ENCODE measurements at places on chromosomes 7 and 10. TPM values are rescaled to one million over a fixed set of nuclear protein-coding genes. Genes with fewer than 3 reads are reported as not detected.
A peak's percentile ranks its signal among the peaks of the same experiment; 100 is the strongest.

Gene NRF1
- total RNA-seq = 17.4 TPM

Gene CACNB2
- total RNA-seq = 26.2 TPM

Gene GPR158
- total RNA-seq = 0.24 TPM

Gene SPDYE5
- total RNA-seq = 0.17 TPM

Gene PNLIPRP1
- total RNA-seq = not detected

Gene ANKRD61
- not detected for total RNA-seq

Gene SLC26A4
- total RNA-seq = 1.4 TPM

Gene RTKN2
- 1.8 TPM for total RNA-seq

Gene HABP2
- not detected for total RNA-seq

DNA sequence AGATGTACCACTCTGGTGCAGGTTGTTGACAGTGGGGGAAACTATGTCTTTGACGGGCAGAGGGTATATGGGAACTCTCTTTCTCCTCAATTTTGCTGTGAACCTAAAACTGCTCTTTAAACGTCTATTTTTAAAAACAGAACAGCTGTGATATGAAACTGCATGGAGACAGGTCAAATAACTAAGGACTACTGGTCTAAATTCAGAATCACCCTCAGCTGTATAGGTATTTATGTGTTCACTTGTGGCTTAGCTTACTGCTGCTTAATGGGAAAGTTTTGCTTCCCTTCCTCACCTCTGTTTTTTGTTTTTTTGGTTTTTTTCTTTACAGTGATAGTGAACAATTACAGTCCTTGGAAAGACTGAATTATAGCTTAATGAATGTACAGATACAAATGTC, 86.9 kb upstream of the STRIP2 start:
- DNase-seq = no peak

DNA sequence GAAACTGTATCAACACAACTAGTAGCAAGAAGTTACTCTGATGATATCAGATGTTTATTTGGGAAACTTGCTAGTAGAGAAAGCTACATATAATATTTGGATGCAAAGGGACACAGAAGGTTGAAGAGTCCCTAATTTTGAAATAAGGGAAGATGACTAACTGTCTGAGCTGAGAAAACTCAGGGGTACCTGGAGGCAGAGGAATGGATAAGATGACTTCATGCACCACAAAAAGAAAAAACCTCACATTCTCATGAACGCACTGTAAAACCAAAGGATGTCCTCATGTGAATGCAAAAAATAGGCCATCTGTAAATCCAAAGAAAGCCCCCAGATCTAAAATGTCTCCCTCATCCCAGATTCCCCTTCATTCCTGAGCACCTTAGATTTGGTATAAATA, 29.3 kb downstream of the PRSS2 start:
- DNase-seq = no peak

DNA sequence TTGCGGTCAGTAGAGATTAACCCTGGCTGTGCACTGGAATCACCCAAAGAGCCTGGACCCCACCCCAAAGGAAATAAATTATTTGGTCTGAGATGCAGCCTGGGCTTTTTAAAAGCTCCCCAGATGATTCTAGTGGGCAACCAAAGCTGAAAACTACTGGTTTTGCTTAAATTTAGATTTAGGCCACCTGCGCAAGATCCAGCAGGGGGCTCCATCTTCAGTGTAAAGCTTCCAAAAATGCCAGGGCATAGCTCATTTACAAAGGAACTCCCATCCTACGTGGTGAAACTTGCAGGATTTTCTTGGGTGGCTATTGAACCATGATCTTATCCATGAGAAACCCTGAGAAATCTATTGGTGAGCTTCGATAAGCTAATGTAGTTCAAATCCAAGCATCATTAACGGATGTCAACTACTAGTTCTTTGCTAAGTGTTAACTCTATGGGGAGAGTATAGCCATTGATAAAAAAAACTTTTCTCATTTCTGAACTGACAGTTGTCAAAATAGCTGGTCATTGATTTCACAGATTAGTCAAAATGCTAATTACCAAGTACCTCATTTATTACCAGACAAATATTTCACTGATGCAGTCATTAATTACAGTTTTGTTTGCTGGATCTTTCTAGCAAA, 315.3 kb downstream of the LHFPL3 start:
- peak; percentile 12 for DNase-seq

GRCh38 chr10:129637846-129638245, 170.8 kb downstream of the MGMT start:
- DNase-seq = no peak

- no peak for DNase-seq
Observed at GRCh38 chr7:26777385-26777784, 87.0 kb downstream of the SKAP2 start.

GRCh38 chr10:99743841-99744240, 11.8 kb downstream of the CUTC start:
- no peak for DNase-seq

- peak; percentile 54 for DNase-seq
Observed at GRCh38 chr7:70694434-70694970, 437.4 kb upstream of the GALNT17 start.

DNA sequence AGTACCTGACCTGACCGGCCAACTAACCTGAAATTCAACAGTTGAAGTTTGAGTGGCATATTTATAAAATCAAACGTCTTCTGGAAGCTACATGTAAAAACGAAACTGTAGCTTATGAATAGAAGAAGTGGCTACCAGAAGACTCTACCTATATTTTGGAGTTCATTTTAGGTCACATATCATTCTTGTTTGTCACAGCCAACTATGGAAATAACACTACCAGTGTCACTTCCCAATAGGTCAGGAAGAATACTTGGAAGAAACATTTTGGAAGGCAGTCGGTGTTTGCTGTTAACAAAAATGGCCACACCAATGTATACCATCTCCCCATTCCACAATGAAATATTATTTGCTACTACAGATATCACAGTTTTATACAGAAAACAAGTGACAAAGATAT, 12.6 kb downstream of the TWIST1 start:
- no peak for DNase-seq

GRCh38 chr10:46285966-46286620, 704 bp upstream of the ANTXRL start:
- DNase-seq = no peak

DNA sequence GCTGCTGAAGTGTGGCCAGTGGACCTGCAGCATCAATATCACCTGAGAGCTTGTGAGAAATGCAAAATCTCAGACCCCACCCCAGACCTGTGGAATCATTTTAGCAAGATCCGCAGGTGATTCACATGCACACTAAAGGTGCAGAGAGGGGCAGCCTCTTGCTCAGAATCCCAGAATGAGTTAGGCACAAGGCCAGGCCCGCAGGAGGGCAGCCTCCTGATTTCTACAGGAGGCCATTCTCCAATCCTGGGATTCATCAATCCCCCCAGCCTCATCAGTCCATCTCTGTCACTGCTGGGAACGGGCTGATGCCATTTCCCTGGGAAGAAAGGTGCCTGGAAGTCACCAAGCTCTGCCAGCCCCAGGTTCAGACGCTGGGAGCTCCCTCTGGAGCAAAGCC, 63.0 kb upstream of the GPR26 start:
- DNase-seq = no peak

- DNase-seq = no peak
Observed at GRCh38 chr7:14754631-14755030, 147.9 kb downstream of the DGKB start.

DNA sequence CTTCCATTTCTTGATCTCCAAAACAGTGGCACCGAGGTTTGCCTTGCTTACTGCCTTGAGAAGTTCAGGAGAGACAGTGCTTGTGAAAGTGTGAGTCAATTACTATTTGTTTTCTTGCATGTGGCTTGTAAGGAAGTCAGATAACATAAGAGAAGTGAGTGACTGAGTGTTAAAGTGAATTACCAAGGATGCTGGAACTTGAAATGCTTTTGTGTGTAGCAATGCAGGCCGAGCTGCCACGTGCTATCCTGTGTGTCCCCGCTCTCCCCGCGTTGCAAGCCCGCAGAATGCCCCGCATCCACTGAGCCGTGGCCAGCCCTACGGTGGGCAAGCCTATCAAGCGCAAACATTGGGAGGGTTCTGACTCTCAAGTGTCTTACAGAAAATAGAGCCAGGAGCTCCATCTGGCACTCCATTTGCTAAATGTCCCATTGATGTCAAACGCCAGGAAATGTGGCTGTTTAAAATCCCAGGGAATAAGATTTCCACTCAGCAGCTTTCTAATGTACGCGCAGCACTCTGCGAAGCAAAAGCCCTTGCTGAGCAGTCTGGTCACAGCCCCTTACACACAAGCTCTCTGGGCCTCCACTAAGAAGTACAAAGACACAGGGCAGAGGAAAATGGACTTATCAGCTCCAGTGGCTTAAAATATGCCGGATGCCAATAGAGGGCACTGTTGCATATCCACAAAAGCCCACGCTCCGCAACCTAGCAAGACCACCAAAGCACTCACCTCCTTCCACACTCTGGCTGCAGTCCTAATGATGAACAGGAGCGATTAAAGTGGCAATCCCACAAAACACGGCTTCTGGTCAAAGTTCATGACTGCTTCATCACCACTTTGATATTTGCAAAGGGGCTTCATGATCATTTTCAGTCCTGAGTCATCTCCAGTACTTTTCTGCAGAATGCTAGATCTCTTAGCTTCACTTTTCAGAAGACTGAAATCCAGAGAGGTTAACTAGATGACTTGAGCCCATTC, 158.0 kb upstream of the ITGB1 start:
- DNase-seq = no peak

DNA sequence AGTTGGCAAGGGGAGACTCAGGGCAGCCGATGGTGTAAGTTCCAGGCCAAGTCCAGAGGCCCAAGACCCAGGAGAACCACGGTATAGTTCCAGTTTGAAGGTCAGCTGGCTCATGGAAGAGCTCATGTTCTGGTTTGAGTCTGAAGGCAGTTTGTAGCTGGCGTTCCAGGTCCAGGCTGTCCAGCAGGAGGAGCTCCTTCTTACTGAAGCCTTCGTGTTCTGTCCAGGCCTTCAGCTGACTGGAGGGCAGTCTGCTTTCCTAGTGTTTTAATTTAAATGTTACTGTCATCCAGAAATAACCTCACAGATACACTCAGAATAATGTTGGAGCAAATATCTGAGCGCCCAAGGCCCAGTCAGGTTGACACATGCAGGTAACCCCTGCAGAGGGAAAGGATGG, 4.2 kb downstream of the SUN1 start:
- no peak for DNase-seq

DNA sequence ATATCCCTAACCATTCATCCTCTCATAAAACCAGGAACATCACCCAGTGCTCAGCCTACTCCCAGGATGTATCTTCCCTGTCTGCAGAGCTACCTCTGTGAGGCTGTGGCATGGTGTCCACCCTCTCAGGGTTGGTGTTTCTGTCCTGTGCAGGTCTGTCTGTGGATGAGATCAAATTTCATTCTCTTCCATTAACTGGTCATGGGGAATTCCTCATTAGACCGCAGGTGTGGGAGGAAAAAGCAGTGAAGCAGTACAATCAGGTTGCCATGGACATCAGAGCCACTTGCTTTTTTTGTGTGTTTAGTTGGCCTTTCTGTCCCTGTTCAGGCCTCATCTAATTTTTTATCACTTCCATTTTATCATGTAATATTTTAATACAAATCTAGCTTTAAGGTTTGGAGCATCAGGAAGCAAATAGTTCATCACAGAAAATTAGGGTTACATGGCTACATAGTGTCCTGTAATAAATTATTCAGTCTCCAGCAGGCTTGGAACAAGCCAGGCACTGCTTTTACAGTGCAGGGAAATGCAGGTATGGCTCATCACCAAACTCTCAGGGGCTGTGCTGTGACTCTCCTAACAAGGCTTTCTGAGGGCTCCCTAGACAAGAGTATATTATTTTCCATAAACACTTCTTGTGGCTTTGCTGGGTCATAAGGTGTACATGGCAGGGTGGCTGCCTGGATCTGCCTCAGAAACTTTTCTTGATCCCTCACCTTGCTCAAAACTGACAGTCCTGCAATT, 594.9 kb upstream of the IGFBP3 start:
- DNase-seq = no peak

DNA sequence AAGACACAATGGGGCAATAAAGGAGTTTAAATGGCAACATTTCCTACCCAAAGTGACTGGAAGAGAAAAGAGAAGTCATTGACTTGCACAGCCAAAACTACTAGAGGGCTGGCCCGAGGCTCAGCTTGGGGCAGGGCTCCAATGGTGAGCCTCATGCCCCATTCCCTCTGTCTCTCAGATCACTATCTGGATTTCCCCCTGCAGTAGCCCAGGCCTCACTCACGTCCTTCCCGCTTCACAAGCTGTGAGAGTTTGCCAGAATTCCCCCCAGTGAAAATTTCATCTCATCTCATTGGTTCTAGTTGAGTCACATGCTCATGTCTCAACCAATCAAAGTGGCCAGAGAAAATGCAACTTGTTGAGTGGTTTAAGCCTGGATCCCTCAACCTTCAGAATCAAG, 181.3 kb downstream of the WDR11 start:
- no peak for DNase-seq

DNA sequence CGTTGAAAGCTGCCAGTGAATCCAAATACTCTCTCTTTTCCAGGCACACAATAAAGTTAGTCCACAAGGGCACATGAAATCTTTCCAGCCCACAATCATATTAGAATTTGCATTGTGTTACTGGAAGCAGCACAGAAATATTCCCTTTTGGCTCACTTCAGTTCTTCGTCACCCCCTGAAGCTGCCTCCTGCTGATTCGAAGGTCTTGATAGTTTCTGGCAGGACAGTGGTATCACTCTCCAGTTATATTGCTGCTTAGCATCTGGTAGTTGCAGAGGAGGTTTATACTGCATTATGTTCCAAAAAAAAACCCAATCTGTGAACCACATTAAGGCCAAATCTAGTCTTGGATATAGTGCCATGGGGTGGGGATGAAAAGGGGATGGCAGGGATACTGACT, 253.2 kb downstream of the BICC1 start:
- no peak for DNase-seq

DNA sequence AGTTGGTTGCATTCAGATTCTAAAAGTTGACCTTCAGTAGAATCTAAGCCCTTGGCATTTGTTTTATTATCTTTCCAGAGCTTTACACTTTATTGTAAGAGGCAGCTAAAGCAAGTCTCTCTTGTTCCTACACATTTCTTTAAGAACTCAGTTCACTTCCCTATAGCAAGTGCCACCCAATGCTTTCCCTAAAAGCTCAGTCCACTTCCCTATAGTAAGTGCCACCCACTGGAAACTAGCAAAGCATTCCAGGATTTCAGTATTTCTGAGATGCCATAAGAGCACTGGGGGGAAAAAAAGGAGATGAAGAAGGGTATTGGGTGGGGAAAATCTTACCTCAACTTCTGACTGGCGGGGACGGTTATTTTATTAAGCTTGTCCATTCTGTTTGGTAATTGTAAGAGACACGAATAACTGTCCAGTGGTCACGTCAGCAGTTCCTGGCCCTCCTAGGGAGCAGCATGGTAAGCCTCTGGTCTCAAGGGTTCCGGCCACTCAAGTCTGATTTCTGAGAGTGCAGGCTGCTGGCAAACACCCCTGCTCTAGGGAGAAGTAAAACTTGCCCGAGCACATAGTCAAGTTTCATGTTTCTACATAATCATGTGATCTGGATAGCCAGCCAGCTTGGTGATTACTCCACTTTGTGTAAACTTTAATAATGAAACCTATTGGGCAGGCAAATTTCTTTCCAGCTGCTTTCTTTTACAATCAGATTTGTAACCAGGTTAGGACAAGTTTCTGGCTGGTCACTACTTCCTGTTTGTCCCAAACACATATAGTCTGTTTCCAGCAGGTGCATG, at the start of gene BLNK:
Gene BLNK, minus strand, starts transcription at position 554 of the 800 bp plus-strand sequence. Its CDS starts 171 bp downstream, at position 383.
- DNase-seq = peak; percentile 70
